Fibroblast of skin of left quadriceps (primary cell): ENCODE measurements at places on chromosomes 1 and 21.

GRCh38 chr1:150577557-150578271 lies 1.7 kb downstream of the MCL1 start:
- no peak for DNase-seq

DNA sequence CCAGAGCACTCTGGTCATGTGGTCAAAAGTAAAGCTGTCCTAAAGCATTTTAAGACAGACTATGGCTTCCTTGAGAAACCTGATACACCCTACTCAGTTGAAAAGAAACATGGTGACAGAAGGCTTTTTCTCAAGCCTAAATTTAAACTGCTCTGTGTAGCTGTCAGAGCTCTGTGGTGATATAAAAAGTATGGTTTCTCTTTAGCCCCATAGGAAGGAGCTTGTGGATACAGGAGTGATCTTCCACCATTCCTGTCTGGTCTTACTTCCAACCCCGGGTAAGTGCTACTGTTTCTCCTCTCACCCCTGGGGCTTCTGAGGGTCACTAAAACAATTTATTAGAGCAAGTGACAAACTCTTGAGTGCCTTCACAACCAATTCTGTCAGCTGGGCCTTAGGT lies 8.5 kb downstream of the TP53BP2 start:
- DNase-seq: no peak

DNA sequence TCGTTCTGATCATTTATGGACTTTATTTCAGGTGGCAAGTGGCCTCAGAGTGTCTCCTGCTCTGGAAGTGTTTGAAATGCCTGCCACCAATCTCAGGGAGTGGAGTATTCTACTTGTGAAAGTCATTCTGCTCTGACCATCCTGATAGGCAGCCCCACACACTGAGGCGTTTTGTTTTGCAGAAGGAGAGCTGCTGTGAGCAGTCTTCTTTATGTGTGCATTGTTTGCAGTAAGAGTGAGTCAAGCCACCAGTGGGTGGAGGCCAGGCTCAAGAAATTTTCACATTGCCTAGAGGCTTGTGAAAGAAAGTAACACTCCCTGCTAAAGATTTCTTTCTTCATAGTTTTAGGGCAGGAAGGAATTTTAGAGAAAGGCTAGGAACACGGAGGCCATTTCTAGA lies 204.4 kb downstream of the SLC35F3 start:
- DNase-seq: no peak

DNA sequence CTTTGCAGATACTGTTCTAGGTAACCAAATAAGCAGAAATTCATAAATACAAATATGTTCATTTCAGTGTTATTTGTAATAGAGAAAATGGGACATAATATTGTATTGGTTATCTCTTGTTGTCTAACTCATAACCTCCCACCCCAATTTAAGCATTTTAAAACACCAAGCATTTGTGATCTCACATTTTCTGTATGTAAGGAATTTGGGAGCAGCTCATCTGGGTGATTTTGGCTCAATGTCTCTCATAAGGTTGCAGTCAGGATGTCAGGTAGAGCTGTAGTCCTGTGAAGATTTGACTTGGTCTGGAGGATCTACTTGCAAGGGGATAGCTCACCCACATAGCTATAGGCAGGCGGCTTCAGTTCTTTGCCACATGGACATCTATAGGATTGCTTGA lies 29.5 kb downstream of the CEP350 start:
- no peak for DNase-seq

DNA sequence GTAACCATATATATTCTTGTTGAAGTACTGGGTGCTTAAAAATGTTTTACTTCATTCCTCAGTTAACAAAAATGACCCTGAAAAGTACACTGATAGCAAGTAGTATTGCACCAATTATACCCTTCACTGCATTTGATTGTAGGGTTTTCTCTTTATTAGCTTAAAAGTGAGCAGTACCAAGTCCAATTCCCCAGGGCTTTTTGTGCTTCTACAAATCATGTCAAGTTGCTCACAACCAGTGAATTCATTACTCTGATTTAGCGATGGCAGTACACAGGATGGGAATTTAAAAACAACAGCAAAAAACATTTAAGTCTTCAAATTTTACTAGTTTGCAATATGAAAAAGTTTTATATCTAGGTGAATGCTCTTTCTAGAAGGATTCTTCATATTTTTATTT lies 436.4 kb downstream of the PTBP2 start:
- DNase-seq: no peak

- DNase-seq: no peak
Measured at GRCh38 chr1:42128964-42129363, 24.2 kb upstream of the GUCA2B start.

- DNase-seq: no peak
Measured at GRCh38 chr1:26384076-26384475, 11.5 kb upstream of the ZNF683 start.

DNA sequence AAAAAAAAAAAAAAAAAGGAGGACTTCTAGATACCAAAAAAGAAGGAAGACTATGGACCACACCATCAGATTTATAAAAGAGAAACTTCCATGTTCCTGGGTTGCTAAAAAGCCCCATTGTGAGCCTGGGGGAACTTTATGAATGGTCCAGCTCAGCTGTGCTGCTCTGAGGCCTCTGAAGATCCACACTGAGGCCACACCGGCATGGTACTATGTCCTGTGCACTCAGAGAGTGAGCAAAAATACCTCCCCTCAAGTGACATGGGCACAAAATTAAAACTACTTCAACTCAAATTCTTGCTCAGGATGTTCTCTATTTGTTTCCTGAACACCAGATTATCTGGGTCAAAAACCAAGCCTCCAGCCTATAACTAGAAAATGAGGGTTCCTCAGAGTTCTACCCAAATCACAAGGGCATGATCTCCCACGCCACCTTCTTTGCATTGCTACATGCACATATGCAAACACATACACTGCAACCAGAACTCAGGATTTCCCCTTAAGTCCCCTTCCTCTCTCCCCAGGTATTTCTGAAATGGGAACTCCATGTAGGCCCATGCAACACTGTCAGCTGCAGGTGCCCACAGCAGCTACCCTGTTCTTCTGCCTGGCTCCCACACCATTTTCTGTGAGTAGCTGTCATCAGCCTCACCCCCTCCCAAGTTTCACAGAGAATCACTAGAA lies 94.4 kb downstream of the SH3GLB1 start:
- DNase-seq: no peak

- no peak for DNase-seq
Measured at GRCh38 chr1:228872080-228872479, 136.8 kb downstream of the RHOU start.

GRCh38 chr21:42556960-42557359 lies 43.3 kb downstream of the SLC37A1 start:
- DNase-seq: no peak

GRCh38 chr1:66351913-66352312 lies 182.0 kb upstream of the SGIP1 start:
- no peak for DNase-seq

DNA sequence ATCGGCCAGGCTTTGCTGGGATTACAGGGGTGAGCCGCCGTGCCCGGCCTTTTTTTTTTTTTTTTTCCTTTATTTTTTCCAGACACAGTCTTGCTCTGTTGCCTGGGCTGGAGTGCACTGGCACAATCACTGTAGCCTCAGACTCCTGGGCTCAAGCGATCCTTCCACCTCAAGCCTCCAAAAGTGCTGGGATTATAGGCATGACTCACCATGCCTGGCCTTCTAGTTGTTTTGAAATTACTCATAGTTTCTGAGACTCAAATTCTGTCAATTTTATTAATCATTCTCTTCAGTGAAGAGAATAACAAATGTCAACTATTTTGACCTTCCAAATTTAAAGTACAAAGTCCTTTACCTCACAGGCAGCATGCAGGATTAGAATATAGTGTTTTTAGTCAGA lies 374.5 kb downstream of the PLA2G4A start:
- DNase-seq: peak; percentile 37

DNA sequence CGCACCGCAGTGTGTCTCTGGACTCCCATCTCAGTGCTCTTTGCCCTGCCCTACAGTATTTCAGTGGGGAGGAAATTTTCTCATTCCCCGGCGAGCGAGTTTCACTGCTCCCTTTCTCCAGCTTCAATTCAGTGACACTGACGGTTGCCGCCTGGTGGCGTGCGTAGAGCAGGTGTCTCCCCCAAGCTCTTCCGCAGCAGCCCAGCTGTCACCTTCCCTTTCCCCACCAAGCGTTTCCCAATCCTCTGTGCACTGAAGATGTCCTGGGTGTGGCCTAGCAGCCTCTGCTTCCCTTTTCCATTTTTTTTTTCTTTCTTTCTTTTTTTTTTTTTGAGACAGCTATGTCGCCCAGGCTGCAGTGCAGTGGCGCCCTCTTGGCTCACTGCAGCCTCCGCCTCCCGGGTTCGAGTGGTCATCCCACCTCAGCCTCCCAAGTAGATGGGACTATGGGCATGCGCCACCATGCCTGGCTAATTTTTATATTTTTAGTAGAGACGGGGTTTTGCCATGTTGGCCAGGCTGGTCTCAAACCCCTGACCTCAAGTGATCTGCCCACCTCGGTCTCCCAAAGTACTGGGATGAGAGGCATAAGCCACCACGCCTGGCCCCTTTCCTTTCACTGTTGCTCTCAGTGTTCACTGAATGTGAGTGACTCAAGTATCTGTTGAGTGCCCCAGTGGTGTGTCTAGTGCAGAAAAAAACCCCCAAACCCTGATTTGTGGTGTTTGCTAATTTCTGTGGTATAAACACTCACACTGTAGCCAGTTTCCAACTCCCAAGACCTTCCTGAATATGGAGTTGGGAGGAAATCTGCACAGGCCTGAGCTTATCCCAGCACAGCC lies 30.1 kb downstream of the TNFRSF1B start:
- no peak for DNase-seq

GRCh38 chr21:41482301-41482700 lies 25.7 kb downstream of the TMPRSS2 start:
- peak; percentile 41 for DNase-seq

DNA sequence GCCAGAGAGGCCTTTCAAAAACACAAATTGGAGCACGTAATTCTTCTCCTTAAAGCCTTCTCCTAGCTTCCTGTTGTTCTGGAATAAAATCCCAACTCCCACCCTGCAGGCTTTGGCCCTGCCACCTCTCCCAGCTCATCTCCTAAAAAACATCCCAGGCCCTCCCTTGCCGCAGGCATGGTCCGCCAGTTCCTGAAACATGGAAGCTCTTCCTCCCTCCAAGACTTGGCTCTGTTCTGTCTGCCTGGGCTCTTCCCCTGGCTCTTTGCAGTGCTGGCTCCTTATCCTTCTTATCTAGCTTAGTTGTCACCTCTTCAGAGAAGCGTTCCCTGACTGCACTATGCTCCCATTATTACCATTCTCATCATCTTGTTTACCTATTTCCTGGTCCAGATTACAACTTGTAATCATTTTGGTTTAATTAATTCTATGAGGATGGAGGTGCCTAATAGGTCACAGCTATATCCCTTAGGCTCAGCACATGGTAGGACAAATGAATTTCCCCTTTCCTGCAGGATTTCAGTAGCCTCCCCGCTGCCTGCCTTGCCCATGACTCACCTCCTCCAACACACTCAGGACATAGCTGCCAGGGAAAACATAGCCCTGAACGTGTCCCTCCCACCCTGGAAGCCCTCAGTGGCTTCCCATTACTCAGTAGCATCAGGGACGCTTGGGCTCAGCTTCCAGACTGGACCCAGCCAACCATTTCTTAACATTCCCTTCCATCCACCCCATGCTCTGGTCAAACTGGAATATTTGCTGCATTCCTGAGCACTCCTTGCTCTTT lies 15.7 kb upstream of the IGSF21 start:
- peak; percentile 21 for DNase-seq

DNA sequence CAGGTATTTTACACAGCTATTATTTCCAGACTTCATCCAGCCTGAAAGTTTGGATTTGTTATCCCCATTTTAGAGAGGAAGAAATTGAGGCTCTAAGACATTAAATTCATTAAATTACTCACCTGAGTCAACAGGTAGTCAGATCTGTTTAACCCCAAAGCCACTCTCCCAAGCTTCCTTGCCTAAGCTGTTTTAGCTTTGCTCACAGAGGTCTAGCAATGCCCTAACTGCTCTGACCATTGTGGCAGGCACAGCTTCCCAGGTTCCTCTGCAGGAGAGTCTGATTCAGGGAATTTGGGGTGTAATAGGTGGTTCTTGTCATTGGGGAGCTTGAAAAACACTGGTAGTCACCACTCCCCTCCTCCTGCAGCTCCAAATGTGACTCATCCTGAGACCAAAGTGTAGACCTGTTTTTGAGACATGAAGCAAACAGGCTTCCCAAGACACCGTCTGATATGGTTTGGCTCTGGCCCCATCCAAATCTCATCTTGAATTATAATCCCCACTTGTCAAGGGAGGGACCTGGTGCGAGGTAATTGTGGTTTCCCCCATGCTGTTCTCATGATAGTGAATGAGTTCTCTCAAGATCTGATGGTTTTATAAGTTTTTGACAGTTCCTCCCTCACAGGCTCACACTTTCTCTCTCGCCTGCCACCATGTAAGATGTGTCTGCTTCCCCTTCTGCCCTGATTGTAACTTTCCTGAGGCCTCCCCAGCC lies 142.8 kb upstream of the DNAH14 start:
- DNase-seq: peak; percentile 31

DNA sequence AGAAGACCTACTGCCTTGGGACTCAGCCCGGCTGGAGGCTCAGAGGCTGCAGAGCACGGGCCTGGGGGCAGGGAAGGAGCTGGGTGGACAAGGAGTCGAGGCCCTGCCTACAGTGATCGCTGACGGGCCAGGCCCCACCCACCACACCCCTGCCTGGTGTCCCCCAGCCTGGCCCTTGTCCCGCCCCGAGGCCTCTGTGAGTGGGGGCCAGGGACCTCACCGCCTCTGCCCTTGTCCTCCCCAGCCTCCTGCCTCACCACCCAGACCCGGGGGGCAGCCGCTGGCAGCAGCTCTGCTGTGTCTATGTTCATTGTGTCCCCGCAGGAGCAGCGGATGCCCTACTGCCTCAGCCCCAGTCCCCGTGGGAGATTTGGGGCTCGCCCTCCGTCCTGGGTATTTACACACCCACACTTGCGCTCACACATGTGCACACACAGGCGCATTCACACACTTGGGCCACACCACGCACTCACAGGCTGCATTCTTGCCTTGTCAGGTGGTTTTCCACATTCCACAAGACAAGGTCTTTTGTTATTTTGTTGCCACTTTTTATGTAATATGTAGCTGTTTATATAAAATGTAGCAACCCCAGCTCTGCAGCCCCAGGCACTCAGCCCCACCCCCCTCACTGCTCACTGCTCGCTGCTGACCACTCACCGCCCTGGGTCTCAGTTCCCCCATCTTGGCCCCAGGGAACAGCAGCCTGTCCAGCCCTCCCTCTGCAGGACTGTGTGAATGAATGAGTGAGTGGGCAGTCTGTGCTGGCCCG lies 7.3 kb downstream of the PFKL start:
- DNase-seq: no peak

- DNase-seq: no peak
Measured at GRCh38 chr1:221286399-221286798, 407.2 kb downstream of the HLX start.

DNA sequence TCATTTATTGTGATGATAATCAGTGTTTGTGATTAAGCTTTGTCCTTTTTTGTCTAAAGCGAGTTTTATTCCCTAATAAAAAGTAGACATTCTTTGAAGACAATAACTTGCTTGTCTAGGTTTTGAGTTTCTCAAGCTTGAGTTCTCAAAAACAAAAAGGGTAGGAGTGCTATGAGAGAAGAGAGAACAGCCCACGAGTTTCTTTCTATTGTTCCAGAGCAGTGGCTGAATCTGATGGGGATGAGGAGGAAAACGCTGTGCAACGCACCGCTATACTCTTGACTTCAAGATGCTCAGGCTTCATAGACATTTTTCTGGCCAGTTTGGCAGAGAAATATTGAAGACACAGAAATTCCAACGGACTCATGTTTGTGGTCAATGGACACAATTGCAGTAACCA lies 669.8 kb upstream of the B3GALT2 start:
- no peak for DNase-seq
